Left ventricle myocardium inferior (tissue), 1 donor: ENCODE measurements at places on chromosomes 13 and 19.

DNA sequence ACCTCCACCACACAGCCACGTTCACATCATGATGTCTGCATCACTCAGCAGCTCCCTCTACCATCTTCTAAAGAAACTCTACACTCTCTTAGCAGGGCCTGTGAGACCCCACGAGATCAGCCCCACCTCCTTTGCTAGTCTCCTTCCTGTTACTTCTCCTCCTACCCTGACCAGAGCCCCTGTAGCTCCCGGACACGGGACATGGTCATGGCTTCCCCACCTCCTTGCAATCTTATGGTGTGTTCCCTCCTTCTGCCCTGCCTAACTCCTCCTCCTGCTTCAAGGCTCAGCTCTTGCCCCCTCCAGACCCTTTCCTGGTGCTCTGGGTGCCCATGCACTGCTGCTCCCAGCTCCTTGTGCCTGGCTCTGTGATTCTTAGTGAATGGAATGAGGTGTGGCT lies 8.1 kb upstream of the MRPS31 start:
- no peaks in the 10 kb centered on the region for H3K36me3 ChIP-seq
- H3K27me3 ChIP-seq: no peaks in the 10 kb centered on the region
- H3K27ac ChIP-seq: no peak overlapping the region
- peaks cover 7% of the 10 kb centered on the region for H3K4me1 ChIP-seq
- no peak for DNase-seq
- no peak overlapping the region for H3K4me3 ChIP-seq

DNA sequence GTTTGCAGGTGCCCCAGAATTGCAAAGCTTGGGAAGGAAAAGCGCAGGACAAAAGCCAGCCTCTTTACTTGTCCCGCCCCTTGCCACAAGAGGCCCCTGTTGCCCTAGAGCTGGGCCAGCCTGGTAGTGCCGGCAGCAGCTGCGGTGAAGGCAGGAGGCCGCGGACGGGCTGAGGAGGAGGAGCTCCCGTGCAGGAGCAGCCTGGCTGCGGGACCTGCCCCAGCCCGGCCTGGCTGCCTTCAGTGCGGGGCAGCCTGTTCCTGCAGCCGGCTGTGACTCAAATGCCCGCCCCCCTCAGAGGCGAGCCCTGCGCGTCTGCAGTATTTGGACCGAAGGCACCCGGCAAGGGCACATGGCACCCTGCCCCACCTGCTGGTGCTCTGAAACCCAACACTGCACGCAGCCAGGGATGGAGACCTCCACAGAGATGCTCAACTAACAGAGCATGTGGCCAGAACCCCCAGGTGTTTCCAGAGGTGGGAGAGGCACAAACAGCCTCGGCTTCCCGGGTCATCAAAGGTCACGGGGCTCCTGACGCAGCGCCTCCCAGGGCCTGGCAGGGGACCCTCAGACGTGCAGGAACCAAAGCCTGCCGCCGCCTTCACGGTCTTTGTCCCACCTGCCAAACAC lies 29.7 kb downstream of the NAXD start:
- DNase-seq: peak; percentile 65
- no peak overlapping the region for H3K4me3 ChIP-seq
- H3K27me3 ChIP-seq: no peaks in the 10 kb centered on the region
- H3K4me1 ChIP-seq: peaks cover 25% of the 10 kb centered on the region
- peak overlapping the region; percentile 21 for H3K27ac ChIP-seq

DNA sequence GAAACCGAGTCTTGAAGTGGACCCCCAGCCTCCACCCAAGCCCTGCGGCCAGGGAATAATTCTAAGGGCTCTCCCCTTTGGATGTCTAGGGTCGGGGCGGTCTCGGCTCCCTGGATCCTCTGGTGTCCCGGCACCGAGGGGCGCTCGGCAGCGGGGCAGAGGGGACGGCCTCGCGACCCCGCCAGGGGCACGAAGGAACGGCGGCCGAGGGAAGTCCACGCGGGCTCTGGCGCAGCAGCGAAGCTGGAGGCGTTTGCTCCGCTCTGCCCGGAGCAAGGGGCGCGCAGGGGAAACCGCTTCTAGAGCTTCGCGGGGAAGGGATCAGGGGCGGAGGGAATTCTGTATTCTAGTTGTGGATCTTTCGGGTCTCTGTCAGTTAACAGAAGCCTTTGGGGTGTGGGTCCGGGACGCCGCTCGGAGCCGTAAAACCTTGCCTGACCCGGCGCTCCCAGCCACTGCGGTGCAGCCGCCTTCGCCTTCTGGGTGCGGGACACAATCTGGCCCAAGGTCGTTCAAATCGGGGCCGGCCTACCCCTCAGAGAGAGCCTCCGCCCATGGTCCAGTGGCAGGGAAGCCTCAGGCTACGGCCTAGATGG lies 118.2 kb downstream of the KCNRG start:
- H3K27ac ChIP-seq: no peak overlapping the region
- peaks cover 53% of the 10 kb centered on the region for H3K27me3 ChIP-seq
- DNase-seq: no peak
- H3K4me3 ChIP-seq: no peak overlapping the region

DNA sequence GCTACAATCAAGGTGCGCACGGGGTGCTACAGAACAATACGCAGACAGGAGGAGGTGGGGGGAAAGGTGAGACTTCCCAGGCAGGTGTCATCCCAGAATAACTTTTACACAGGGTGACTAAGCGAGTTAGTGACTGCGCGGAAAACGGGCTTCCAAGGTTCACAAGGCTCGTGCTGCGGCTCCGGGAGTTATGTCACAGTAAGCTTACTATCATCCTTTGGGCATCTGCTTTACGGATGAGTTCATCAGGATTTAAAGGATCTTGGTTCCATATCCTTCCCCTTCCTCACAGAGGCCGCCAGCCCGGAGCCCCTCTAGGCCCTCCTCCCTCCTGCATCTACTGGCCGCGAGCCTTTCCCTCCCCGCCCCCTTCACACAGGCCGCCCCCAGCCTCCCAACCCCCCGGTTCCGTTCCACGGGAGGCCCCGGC lies 474 bp upstream of the IFT88 start:
- H3K36me3 ChIP-seq: no peaks in the 10 kb centered on the region
- H3K4me3 ChIP-seq: peak overlapping the region; percentile 94
- H3K27ac ChIP-seq: peak overlapping the region; percentile 98
- H3K27me3 ChIP-seq: no peaks in the 10 kb centered on the region
- H3K4me1 ChIP-seq: peaks cover 22% of the 10 kb centered on the region

GRCh38 chr19:38264486-38265212 lies at the start of gene SPINT2:
Gene SPINT2 (plus strand): TSS chr19:38264573. CDS start chr19:38264893, 320 bp downstream.
- no peaks in the 10 kb centered on the region for H3K36me3 ChIP-seq
- peak within 1 kb of the TSS; percentile 72 for H3K4me3 ChIP-seq
- peaks cover 11% of the 10 kb centered on the region for H3K27me3 ChIP-seq
- no peak for DNase-seq
- peak within 1 kb of the TSS; percentile 37 for H3K27ac ChIP-seq

DNA sequence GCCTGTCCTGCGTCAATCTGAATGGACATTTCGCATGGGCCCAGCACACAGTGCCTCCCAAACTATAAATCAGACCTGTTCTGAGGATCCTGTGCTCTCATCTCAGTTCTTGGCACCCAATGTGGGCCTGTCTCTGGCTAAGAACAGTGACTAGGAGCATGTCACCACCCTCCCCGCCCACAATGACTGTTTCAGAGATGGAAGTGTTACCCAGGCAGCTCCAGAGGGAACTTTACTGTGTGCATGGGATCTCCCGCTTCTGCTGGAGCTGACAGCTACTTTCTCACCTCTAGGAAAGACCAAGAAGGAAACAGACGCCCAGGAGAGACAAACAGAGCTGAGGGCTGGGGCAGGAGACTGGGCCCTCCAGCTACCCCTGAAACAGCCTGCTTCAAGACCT lies 45.0 kb downstream of the KCTD15 start:
- no peak for DNase-seq
- H3K4me3 ChIP-seq: no peak overlapping the region
- peaks cover 38% of the 10 kb centered on the region for H3K27me3 ChIP-seq
- H3K4me1 ChIP-seq: no peaks in the 10 kb centered on the region

- H3K36me3 ChIP-seq: no peaks in the 10 kb centered on the region
- peaks cover 17% of the 10 kb centered on the region for H3K27me3 ChIP-seq
- no peak for DNase-seq
- no peak overlapping the region for H3K4me3 ChIP-seq
Observed at GRCh38 chr13:23161481-23161825, 19.3 kb upstream of the SGCG start.

DNA sequence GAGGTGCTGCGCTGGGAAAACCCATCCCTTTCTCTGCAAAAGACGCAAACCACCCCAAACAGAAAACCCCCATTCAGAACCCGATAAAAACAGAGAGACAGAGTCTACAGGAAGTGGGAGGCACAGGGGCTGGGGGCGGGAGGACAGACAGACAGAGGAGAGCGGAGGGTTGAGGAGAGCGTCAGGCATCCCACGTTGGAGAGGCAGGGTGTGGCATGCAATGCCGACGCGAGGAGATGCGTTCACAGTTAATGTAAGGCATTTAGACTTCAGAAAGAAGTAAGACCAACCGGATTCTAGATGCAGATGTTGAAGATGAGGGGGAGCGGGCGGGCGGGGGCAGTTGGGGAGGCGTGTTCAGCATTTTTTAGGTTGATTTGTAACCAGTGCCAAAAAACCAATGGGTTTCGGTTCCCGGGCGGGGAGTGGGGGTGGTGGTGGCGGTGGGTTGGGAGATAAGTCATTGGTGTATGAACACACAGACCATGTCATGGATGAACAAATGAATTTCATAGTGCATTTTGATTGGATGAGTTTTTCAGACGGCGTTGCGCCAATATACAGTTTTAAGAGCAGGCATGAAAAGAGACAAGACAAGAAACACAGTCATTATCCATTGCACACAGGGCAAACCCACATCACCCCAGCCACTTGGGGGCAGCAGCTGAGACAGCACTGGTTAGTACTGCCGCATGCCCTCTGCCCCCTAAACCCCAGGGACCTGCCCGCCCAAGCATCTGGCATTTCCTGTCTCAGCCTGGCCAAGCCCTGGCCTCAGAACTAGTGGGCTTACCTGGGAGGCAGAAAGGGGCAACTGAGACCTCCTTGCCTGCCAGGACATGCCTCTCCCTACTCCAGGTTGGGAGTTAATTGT lies 91.3 kb downstream of the IER2 start:
- no peaks in the 10 kb centered on the region for H3K4me1 ChIP-seq
- peaks cover 13% of the 10 kb centered on the region for H3K27me3 ChIP-seq
- no peaks in the 10 kb centered on the region for H3K36me3 ChIP-seq
- H3K4me3 ChIP-seq: no peak overlapping the region
